ENCODE measurements at places on chromosomes 4 and X.

DNA sequence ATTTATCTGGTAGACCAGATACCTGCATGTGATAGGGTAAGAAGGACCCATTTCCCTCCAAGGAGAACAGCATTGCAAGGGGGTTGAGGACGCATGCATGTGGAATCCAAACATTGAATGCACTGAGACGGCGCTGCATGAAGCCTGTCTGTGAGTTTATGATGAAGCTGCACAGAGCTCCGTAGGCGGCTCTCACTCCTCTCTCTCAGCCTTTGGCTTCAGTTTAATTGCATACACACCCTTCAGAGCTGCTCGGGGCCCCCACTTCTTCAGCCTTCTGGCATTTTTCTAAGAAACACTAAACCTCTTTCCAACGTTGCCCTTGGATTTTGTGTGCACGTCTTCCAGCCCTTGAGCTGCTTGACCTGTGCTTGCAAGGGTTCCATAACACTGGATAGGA is 176.6 kb downstream of the DHRSX start:
- no peak for DNase-seq

GRCh38 chr4:149095811-149096210 is 653.6 kb upstream of the NR3C2 start:
- no peak for DNase-seq

- no peak for DNase-seq
Observed at GRCh38 chr4:71711044-71711984, 72.6 kb downstream of the GC start.

GRCh38 chrX:15619053-15619755 is 18.4 kb upstream of the ACE2 start:
- DNase-seq = no peak

DNA sequence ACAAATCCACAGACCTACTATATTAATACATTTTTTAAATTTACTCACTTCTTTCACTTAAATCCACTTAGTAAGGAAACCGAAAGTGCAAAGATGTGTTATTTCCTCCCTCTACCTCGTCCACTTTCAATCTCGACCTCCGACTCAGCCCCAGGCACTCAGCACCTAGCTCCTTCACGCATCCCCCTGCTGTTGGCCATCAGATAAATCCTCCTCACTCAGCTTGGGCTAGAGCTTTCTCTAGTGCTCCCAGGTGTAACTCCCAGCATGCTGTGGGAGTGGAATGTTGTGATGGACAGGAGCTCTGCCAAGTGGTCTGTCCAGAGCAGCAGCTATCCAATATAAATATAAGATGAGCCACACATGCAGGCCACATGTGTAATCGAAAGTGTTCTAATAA is 26.7 kb upstream of the TEC start:
- no peak for DNase-seq

DNA sequence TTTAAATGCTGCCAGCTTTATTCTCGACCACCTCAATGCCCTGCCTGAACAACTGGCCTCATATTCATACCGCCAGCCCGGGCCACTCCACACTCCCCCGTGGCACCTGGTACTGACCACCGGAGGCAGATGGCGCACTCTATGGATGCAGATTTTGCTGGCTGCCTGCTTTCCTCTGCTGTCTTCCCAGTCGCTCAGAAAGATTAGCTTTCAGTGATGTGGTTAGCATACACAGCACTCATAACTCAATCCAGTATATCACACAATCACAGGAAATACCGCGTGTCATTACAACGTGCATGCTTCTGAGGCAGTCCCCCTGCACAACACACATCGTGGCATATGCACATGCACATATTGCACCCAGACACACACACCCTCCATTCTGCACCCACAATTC is 147.2 kb upstream of the BCOR start:
- DNase-seq = no peak

DNA sequence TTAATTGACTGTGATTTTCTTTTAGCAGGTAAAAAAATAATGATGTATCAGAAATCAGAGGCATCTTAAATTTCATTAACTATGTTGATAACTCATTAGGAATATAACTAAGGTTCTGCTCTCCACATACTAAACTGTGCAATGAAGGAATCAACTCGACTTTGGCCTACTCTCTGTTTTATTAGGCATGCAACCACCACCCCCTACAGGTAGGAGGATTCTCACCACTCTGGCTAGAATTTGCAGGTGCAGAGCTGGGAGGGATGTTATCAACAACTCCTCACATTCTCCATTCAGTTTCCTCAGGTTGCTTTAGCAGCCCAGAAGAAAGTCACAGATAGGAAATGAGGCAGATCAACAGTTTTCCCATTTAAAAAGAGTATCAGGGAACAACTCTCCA is 160.1 kb downstream of the COX18 start:
- DNase-seq = peak; percentile 6

DNA sequence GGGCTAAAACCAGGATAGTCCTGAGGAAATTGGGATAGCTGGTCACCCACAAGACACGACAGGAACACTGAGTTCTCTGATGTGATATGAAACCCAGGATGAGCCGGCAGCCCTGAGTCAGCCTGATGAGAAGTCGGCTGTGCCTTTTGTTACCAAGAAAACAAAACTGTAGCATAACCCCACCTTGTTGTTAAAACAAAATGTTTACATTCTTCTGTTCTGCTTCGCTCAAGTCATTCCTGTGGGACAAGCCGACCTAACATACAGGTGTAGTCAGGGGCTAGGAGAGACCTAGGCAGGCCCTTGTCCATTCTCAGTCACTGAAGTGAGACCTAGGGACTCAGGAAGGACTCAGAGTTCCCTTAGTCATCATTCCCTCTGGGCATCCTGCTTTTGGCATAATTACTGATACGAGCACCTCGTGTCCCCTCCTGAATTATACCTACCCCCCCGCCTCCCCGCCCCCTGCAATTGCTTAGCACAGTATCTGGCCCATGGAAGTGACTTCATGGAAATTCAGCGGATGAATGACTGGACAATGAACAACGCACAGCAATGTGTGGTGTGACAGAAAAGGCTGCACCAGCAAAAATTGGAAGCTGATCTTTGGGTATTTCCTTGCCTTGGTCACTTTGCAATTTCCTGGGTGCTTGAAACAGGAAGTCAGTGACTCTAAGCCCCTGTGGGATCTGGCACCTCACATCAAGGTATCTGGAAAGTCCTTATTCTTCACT is 31.9 kb upstream of the TLR2 start:
- DNase-seq = no peak

- DNase-seq = no peak
Observed at GRCh38 chr4:20754036-20754435, 53.8 kb downstream of the PACRGL start.

GRCh38 chrX:120286733-120287512 is 24.3 kb downstream of the TMEM255A start:
- DNase-seq = no peak

GRCh38 chrX:115697806-115698205 is 136.8 kb downstream of the PLS3 start:
- DNase-seq = no peak

DNA sequence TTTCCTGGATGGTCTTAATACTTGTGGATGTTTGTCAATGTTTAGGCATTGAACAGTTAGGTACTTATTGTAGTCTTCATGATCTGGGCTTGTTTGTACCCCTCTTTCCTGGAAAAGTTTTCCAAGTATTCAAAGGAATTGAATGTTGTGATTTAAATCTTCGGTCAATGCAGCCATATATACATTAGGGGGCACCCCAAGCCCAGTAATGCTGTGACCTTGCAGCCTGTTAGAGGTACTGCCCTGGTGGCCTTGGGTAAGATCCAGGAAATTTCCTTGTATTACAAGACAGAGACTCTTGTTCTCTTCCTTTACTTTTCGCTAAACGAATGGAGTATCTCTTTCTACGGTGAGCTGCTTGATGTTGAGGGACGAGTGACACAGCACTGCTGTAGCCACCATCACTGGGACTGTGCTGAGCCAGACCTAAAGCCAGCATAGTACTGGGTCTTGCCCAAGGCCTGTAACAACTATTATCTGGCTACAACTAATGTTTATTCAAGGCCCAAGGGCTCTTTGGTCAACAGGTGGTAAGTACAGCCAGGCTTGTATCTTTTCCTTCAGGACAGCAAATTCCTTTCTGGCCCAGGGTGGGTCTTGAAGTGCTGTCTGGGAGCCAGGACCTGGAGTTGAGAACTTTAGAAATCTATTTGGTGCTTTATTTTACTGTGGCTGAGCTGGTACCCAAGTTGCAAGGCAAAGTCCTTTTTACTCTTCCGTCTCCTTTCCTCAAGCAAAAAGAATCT is 118.3 kb upstream of the ATOH1 start:
- peak; percentile 24 for DNase-seq

DNA sequence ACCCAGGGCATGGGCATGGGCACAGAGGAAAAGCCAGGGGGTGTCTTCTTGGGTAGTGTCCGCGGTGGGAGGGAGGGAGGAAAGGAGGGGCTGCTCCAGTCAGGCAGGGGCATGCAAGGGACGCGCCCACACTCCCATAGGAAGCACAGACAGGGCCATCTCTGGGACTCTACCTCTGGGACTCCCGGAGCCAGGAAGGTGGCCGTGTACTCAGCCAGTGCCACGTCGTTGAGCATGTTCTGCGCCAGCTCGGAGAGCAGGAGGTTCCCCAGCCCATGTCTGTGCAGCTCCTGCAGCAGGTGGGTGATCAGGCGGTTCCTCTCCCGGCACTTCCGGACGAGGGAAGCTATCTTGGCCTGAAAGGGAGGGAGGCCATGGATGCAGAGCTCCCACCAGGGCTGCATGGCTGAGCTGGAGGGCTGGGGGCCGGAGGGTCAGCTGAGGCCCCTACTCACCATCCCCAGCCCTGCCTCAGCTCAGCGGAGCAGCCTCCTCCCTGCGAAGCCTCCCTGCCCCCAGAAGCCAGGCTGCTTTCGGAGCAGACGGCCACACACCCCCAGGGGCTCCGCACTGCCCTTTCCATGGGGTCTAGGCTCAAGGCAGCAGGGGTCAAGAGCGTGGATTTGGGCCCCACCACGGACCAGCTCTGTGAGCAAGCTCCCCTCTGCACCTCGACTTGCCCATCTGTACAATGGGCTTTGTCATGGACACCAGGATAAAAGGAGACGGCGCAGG is 44.6 kb downstream of the C4orf50 start:
- no peak for DNase-seq

- no peak for DNase-seq
Observed at GRCh38 chrX:17072301-17072700, 125.8 kb downstream of the REPS2 start.

- peak; percentile 96 for DNase-seq
Observed at GRCh38 chr4:95362906-95363558, 185.7 kb downstream of the UNC5C start.

- DNase-seq = no peak
Observed at GRCh38 chr4:13081830-13082229, 402.3 kb downstream of the RAB28 start.

- DNase-seq = no peak
Observed at GRCh38 chr4:171813526-171814250, 484 bp downstream of the GALNTL6 start.

DNA sequence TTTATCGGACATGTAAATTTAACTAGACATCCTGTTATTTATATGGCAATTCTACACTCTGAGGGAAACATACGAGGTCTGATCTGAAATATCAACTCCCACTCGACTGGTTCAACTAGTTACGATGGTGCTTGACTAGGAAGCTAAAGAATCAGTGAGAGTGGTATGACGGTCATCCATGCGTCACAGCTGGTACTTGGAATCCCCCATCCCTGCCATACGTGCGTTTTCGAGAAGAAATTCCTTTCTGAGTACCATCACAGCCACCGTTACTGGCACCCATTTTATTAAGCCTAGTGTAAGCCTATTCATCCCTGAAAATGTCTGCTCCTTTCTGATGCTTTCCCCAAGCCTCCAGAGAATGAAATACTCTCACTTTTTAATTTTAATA is 695 bp upstream of the PIGA start:
- peak; percentile 81 for DNase-seq

GRCh38 chr4:73895201-73896175 is 26.3 kb downstream of the CXCL1 start:
- DNase-seq = peak; percentile 24

DNA sequence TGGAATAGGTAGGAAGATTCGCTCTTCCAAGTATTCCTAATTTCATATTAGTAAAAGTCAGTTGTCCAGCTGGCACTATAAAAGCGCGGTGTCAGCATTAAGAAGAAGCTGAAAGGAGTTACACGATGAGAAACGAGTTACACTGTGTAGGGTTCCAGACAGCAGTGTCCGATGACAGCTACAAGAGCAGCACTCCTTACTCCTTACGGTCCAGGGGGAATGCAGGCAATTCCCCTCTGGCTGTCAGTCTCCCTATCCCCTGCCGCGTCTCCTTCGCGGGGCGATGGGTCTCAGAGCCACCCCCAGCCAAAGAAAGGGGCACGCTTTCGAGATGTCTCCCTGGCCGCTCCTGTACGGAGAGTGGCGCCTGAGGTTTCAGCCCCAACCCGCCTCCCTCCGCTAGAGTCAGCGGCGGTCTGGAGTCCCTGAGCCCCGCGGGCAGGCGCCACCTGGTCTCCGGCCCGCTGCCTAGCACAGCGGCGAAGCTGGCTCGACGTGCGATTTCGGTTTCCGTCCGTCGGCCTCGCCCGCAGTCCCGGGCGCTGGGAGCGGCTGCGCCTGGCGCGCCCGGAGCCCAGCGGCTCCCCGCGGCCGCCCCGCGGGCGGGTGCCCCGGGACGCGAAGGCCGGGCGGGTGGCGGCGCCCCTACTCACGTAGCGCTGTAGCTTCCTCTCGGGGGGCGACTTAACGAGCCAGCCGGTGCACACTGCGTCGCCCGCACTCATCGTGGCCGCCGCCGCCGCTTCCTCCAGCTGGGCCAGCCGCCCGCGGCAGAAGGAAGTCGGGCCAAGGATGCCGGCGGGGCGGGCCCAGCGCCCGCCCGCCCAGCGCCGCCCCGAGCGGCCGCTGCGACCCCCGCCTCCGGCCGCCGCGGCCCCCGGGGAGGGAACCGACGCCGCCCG is at the start of gene GAB3:
Gene GAB3, minus strand, starts transcription at position 777 of the 902 bp plus-strand sequence. Its CDS starts 52 bp downstream, at position 725.
- peak; percentile 50 for DNase-seq

DNA sequence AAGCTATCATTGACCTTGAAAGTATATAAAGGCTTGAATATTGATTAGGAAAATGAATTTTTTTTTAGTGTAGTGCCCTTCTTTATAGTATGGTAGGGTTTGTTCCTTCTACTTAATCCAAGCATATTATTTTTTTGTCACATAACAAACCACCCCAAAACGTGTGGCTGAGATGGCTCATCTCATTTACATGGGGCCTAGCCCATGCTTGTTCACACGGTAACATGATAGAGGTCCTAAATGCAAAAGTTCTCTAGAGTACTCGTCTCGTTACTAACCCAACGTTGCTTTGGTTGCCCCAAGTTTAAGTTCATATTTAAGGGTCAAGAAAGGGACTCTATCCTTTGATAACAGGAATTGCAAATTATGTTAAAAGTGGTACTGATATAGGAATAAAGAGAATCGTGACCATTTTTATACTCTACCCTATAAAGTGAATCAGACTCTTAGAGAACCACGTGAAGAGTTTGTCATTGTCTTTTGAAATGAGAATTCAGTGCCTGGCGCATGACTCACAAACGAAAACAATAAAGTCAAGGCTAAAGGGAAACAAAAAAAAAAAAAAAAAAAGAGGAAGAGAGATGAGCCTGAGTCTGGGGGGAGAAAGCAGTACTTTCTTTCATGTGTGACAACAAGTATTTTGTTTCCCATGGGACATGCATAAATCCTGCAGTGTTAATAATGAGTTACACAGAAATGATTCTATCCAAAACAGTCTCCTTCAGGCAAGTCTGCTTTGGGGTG is 402.8 kb upstream of the NWD2 start:
- no peak for DNase-seq

Data from lung (tissue), 17 donors.